Memory B cell (primary cell): ENCODE measurements at places on chromosomes 16 and 17.

- DNase-seq, result no peak
Observed at GRCh38 chr16:50991436-50991835, 159.6 kb downstream of the SALL1 start.

GRCh38 chr16:22369221-22369811, 5.1 kb downstream of the CDR2 start:
- no peak for DNase-seq

GRCh38 chr16:85395207-85395912, 217.8 kb upstream of the GSE1 start:
- DNase-seq, result no peak

- no peak for DNase-seq
Observed at GRCh38 chr17:65527381-65527780, 34.1 kb downstream of the AXIN2 start.

DNA sequence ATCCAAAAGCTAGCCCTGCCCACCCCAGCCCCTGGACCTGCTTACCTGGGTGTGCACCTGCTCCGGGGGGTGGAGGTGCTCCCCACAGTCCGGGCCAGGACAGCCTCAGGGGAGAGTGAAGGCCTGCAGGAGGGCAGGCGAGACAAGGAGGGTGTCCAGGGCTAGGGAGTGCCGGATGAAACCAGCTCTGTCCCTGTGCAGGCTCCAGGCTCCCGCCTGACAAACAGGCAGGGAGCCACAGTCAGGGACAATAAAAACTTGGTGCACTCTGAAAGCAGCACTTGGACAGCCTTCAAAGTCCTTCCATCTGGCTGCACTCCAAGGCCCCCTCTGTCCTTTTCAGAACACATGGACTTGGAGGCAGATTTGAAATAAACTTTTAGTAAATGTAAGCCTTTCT, 3.9 kb downstream of the PAQR4 start:
- DNase-seq, result no peak

DNA sequence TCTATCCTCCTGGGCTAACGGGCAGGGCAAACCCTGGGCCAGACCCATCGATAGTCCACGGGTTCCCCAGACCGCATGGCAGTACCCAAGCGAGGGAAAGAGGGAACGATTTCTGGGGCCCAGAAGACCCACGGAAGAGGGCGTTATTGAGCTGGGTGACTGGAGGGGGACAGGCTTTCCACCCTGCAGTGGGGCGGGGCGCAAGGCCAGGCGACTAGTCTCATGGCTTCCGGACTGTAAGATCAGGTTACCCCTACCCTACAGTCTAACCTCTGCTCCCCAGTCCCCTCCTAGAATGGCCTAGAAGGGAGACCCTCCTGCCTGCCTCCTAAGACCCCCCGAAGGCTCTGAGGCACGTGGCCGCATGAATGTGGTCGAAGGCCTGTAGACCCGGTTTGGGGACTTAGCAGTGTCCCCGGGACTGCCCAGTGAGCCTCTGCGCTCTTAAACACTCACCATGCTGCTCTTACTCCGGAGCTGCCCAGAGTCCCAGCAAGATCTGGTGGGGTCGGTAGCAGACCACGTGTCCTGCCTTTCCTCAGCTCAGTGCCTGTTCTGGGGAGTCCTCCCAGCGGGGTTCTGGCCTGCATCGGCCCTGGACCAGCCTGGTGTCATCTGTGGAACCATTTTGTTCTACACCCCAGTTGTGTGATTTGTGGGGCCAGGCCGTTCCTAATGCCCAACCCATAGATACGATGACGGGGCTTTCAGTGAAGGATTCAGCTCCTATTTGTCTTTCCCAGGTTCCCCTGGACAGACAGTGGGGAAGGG, 13.2 kb upstream of the AURKB start:
- DNase-seq, result no peak

GRCh38 chr17:72953621-72954020, 138.9 kb downstream of the SLC39A11 start:
- no peak for DNase-seq

- DNase-seq, result no peak
Observed at GRCh38 chr17:7552621-7553051, 3.8 kb downstream of the TNFSF12 start.

DNA sequence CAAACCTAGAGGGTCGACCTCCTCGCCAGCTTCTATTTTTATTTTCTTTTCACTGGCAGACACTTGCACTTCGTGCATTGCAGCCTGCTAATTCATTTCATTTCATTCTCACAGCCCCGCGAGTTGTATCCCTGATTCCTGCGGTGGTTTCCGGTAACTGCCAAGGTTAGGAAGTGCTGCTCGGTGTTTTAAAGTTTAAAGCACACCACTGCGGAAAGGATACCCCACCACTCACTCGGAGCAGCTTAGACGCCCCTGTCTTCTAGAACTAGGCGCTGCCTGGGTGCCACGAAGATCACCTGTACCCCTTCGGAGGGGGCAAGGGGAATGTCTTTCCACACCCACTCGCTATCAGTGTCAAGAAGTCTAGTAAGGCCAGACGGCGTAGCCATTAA, 509 bp downstream of the CNEP1R1 start:
- peak; percentile 27 for DNase-seq

DNA sequence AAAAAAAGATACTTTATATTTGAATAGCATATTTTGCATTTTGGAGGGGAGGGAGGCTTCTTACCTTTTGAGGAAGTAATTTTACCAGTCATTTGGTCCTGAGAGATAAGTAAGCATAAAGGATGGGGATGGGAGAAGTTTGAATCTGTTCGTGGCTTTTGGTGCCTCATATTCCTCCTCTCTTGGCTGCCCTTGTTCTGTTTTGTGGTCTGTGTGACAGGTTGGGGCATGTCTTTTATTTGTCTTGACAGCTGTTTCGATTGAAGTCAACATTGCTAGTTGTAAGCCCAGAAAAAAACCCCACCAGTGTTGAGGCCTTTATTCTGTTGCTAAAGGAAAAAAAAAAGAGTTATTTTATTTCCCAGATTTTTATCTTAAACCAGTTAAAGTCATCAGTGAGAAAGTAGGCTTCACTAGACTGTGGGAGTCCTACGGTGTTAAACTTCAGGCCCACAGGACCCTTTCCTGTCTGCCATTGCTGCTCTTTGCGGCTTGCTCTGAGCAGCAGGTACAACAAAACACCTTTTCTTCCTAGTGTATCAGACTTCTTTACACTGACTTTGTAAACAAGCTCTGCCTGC, 11.4 kb downstream of the SLC7A6 start:
- DNase-seq, result no peak

DNA sequence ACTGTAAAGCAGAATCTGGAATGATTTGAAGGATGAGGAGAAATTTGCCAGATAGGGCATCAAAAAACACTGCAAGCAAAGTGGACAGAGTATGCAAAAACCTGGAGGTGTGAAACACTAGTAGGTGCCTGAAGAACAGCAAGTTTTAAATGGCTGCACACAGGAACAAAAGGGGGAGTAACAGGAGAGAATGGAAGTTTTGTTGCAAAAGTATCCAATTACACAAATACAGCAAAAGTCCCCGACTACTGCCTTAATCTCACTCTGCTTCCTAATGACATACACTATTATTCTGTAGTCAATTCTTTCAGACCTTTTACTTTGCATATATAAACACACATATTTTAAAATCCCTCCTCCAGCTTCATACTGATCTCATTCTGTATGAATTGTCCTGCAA, 1.5 kb downstream of the HEATR6 start:
- no peak for DNase-seq

GRCh38 chr16:23941963-23942564, 106.3 kb downstream of the PRKCB start:
- DNase-seq, result no peak

DNA sequence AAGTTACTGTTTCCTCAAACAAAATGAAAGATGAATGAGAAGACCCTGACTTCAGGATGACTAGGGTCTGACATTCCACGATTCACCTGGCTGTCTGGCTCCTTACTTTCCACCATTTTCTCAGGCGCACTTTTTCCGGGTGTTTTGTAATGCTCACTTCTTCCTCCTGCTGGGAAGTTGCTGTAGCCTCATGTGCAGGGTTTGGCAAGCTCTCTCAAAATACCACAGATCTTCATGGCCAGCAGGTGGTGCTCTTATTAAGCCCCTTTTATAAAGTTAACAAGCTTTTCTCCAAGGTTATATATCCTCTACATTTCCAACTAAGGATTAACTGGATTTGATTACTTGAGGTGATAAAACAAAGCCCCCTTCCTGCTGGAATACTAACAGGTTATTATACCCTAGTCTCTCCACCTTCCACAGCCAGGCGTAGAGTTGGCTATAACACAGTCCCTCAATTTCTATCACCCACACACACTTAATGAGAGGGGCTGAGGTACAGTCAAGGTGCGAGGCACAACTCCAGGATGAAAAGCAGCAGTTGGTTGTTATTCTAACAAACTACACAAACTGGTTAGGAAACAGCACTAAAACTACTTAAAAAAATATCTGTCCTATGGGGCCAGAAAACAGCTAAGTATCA, 45.4 kb downstream of the STH start:
- no peak for DNase-seq

GRCh38 chr16:49964973-49965372, 60.1 kb upstream of the CNEP1R1 start:
- no peak for DNase-seq

DNA sequence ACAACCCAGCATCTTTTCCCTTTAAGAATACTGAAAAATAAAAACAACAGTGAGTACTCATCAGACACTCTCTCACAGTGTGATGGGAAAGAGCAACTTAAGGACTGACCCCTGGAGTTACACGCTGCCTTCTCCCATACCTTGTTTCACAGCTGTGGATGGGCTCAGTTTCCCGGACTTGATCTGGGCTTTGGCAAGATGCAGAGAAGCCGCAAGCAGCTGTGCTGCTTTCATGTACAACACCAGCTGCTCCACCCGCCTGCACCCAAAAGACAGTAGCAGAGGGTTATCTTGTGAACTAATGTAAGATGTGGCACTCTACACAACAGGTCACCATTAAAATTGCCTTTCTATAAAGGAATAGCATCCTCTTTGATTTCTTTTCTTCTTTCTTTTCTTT, 32.7 kb upstream of the ALDH3A1 start:
- DNase-seq, result no peak

GRCh38 chr16:1645914-1646525, 32.1 kb upstream of the JPT2 start:
- no peak for DNase-seq

GRCh38 chr17:13474073-13474800, 127.5 kb downstream of the HS3ST3A1 start:
- no peak for DNase-seq

GRCh38 chr17:7166873-7167272, 12.3 kb downstream of the ASGR1 start:
- DNase-seq, result no peak

- DNase-seq, result no peak
Observed at GRCh38 chr17:2406903-2407790, 6.3 kb upstream of the MNT start.

DNA sequence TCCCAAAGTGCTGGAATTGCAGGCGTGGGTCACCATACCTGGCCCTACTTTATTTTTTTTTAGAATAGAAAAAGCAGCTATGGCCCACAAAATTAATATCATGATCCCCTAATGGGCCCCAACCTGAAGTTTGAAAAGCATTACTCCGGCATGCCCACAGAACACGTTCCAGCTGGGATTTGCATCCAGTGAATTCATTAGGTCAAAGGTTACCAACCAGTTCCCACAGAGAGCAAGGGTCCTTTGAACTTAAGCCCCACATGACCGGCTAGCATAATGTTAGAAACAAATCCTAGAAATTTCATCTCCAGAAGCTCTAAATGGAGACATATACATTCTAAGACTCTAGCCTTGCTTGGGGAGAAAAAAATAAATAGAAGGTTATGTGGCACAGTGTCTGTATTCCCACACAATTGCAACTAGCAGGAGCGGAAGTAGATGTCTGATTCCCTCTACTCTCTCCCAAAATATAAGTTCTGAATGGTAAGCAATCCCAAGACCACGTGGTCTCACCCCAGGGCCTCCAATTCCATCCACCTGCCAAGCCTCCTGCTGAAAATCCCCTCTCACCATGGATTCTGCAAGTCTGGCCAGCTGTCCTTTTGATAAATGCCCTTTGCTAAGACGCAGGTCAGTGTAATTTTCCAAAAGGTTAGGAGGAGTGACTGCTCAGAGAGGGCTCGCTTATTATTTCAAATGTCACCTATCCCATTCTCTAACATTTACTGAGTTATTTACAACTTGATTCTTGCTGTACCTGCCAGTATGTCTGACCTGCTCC, 395.8 kb downstream of the NPIPA8 start:
- DNase-seq, result no peak

DNA sequence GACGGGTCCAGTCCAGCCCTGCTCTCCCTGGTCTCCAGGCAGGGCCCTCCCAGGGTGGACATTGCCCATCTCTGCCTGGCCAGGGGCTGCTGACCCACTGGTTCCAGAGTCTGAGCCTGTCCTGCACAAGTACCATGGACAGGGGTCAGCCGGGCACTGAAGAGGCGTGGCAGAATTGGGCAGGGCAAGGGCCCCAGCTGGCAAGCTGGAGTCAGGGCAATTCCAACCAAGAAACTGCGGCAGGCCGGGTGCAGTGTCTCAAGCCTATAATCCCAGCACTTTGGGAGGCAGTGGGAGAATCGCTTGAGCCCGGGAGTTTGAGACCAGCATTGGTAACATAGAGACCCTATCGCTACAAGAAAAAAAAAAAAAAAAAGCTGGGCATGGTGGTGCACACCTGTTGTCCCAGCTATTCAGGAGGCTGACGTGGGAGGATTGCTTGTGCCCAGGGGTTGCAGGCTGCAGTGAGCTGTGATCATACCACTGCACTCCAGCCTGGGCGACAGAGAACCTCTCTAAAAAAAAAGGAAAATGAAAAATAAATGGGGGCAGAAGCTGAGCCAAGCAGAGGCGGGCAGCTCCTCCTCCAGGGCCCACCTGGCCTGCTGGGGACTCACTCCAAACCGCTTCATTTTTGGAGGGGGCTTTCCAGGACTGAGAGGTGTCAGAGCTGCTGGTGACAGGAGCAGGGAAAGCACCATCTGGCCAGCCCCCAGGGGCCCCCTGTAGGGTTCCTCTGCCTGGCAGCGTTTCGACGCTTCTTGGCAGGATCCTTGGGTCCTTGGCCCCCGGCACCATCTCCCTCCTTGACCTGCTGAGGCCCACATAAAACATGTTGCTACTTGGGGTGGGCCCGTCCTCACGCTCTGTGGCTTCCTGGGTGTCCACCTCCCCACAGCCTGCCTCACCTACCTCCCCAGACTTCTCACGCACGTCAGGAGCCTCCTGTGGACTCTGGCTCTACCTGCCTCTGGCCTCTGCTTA, 2.9 kb upstream of the MAFG start:
- DNase-seq, result no peak

DNA sequence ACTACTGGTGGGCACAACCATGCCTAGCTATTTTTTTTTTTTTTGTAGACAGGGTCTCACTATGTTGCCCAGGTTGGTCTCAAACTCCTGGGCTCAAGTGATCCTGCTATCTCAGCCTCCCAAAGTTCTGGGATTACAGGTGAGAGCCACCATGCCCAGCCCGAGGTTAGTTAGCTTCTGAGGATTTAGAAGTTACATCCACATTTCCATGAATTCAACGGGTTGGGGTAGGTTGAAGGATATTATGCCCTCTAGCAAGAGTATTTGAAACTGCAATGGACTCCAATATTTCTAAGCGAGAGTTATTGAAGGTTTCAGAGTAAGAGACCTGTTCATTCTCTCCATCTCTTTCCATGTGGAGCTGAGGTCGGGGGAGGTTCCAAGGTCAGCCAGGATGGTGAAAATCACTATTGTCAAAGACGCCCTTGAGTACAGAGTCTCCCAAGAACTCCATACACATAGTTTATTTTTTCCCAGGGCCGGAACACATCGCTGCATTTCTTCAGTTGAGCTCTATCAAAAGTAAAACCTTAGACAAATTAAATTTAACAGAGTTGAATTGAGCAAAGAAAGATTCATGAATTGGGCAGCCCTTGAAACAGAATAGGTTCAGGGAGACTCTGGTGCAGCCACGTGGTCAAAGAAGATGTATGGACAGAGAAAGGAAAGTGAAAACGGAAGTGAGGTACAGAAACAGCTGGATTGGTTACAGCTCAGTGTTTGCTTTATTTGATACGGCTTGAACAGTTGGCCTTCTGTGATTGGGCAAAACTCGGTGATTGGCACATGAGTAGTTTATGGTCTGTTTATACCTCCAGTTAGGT, 19.0 kb upstream of the ITPRIPL2 start:
- DNase-seq, result no peak
